ENCODE measurements at places on chromosomes 11 and 22.

GRCh38 chr11:78214331-78215194, 25.8 kb downstream of the USP35 start:
- DNase-seq, result no peak

DNA sequence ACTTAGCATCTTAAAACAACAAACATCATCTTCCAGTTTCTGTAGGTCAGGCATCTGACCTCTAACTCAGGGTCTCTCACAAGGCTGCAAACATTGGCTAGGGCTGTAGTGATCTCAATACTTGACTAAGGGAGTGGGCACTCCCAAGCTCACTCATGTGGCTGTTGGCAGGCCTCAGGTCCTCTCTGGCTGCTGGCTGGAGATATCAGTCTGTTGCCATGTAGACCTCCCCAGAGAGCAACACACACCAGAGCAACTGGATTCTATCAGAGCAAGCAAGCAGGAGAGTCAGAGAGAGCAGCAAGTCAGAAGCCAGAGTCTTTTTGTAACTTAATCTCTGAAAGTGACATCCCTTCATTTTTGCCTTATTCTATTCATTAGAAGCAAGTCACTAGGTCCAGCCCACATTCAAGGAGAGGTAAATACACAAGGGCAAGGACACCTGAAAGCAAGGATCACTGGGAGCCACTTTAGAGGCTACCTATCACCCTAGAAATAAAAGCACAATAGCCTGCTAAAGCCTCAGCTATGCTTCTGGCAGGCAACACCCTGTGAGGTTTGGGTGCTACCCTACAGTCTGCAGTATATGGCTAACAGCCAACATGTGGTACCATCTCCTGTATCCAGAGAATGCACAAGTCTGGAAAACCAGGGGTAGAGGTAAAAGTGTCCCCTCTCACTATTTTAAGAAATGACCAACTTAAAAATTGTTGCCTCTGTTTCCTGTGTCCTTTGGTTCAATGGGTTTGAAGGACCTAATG, 33.5 kb upstream of the CD44 start:
- DNase-seq, result no peak

DNA sequence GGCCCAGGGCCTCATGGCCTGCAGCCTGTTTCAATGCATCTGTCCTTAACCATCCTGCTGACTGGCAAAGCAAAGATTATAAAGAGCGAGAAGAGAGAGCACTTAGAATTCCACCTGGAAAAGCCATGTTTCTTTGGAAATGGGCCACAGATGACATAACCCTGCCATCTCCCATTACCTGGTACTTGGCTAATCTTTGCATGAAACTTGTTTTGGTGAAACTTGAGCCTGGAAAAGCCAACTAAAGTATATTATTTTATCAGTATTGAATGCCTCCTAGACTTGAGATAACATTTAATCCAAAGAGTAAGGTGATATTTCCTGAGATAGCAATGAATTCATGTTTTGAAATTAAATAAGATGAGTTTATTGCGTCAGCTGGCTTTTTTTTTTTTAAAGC, 72.6 kb downstream of the NAV2 start:
- DNase-seq, result no peak

- DNase-seq, result peak; percentile 39
Observed at GRCh38 chr11:125593114-125593820, 615 bp downstream of the STT3A start.

DNA sequence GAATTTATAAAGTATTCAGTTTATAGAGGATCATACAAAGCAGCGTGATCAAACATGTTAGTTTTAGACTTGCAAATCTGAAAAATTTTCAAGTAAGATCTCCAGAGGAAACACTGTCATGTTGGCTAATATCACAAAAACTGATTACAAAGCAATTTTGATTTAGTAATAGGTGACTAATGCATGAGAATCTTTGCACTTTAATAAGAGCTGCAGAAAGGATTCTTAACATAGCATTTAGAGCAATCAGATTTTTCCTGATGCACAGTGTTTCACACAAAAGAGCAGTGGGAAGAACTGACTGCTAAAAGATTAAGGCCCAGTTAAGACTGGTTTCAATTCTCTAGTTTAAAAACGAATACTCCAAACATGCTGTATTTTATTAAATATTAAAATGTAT, 321.2 kb downstream of the GUCY1A2 start:
- no peak for DNase-seq

- peak; percentile 56 for DNase-seq
Observed at GRCh38 chr11:67592880-67593564, 9.4 kb downstream of the GSTP1 start.

- peak; percentile 51 for DNase-seq
Observed at GRCh38 chr22:50444663-50445062, 30.2 kb downstream of the SBF1 start.

GRCh38 chr11:37718431-37718999, 1120.5 kb upstream of the RAG2 start:
- no peak for DNase-seq
